ENCODE measurements at places on chromosomes 2 and 18.

DNA sequence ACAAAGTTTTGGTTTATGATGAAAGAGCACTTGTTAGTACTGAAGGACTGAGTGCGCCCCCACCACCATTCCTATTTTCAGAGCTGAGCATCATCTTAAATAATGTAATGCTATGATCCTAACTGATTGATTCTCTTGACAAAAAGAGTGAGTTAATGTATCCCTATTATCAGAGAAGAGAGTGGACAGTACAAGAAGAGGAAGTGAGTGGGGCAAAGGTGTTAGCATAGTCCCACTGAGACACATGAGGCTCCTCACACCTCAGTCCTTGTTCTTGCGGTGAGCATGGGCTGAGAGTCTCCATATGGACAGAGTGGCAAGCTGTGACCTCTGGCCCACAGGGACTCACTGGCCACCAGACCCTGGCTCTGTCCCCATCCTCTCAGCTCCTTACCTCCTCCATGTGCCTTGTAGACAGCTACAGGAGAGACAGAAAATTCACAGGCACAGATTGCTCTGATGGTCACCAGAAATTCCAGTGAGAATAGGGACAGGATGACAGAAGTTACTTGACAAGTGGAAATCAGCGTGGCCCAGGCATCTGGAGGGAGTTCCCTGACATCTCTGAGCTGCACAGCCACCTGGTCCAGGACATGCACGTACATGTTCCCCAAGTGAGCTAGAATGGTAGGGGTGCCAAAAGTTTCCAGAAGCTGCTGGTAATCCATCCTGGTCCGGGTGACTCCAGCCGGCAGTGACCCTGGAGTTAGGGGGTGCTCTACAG, 32.6 kb downstream of the NAPG start:
- DNase-seq, result no peak

GRCh38 chr2:24919037-24919505, 966 bp downstream of the ADCY3 start:
- DNase-seq, result no peak

GRCh38 chr2:82985572-82986197, 1473.4 kb downstream of the SUCLG1 start:
- DNase-seq, result no peak

DNA sequence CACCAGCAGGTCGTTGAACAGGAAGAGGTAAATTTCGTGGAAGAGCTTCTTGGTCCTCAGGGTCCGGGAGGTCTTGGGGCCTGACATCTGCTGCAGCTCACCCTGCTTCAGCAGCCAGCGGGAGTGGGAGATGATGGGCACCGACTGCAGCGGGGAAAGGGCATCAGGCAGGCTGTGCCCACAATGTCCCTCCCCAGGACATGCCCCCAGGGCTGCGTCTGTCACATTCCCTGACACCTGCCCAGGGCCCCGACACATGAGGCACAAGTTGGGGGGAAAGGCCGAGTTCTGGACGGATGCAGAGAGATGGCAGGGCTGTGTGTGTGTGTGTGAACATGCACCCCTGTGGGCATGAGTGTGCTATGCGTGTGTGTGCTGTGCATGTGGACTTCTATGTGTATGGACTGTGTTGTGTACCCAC, 13.9 kb downstream of the SNORC start:
- no peak for DNase-seq

All from GM12878 (cell line).